ENCODE measurements at places on chromosomes 12 and 14.

- no peak for DNase-seq
Observed at GRCh38 chr12:14611640-14612203, 44.0 kb upstream of the PLBD1 start.

DNA sequence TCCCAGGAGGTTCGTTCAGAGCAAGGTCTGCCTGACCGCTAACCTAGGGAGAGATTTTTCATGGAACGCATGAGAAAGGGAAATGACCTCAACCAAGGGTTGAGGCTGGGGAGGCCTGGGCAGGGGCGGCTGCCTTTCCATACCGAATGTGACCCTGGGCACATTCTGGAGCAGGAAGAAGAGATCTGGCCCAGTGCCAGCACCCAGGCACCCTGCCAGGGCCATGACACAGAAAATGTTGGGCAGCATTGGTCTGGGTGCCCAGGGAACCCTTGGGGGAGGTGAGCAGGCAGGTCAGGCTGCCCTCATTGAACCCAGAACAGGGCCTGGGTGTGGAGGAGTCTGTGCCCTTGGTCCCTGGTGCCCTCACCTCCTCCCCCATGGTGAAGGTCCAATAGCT, 106.8 kb downstream of the CALM1 start:
- no peak for DNase-seq

DNA sequence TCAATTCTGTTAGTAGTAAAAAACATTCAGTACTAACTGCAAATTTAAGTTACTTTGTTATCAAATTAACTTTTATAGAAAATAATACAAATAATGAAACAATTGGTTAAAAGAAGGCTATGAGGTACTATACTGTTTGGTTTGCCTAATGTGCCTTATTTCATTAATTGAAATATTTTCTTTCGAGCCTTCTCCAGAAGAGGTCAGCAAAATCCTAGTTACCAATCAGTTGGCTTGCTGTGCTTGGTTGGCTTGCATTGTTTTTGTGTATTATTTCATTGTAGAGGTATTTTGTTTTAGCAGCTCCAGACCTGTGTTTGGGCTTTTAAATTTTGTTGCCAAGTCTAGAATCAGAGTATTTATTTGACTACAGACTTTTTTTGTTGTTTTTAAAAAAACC, 68.5 kb downstream of the AEBP2 start:
- DNase-seq = peak; percentile 37

DNA sequence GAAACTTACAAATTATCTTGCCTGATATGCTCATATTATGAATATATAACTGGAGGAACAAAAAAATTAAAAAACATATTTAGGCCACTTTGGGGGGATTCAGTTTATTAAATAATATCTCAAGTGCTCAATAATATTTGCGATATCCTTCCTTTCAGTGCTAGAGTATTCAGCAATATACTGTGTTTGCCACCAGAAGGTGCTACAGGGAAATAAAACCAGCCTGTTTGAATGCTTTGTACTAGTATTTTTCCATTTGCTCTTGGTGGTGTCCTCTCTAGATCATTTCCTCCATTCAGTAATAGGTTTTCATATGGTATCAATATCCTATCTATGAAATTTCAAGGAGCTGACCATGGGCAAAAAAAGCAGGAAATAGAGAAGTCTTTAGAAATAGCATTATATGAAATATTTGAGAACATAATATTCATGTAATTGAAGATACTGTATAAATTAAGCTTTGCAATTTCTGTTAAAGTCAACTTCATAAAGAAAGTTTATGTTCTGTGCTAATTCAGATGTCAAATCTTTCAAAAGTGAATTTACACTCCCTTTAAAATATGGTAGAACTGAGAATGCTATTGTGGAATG, 106.2 kb upstream of the NAV3 start:
- DNase-seq = peak; percentile 20

Data from NB4 (cell line).